ENCODE measurements at places on chromosomes 13 and 19.

- DNase-seq = no peak
Observed at GRCh38 chr19:47509170-47509847, 5.6 kb downstream of the NAPA start.

- no peak for DNase-seq
Observed at GRCh38 chr19:7434391-7434790, 54.4 kb downstream of the PEX11G start.

- DNase-seq = no peak
Observed at GRCh38 chr13:24651718-24652345, 28.4 kb upstream of the ATP12A start.

- no peak for DNase-seq
Observed at GRCh38 chr13:110456550-110456949, 105.0 kb downstream of the RAB20 start.

DNA sequence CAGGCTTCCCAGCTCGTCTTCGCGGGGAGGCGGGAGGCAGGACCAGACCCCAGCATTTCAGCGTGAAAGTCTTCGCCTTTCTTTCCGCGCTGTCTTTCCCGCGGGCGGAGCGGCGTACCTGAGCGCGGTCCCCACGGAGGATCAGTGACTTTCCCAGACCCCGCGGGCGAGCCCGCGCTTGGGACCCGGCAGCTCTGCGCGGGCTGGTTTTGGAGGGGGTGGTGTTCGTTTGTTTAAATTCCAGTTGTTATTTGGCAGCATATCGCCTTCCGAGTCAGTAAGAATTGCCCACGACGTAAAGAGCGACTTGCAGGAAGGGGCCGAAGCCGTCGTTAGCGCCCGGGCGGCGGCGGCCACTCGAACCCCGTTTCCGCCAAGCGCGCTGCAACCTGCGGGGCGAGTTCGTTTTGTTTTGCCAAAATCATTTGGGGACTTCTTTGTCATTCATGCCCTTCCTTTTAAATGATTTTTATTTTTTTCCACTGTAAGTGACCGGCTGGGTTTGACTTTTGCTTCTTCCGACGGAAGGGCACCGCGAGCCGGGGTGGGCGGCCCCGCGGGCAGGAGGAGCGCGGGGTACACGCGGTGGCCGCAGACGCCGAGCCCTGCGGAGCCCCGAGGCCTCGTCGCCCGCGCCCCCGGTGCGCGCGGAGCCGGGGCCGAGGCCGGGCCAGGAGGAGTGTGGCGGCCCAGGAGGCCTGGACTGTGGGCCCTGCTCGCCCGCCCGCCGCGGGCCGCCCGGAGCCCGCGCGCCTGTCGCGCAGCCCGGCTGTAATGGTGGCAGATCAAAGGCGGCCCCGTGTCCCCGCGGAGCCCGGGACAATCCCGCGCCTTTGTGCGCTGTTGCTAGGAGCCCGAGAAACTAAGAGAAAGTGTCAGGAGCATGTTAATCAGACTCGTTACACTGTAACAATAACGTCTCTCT, 75.9 kb downstream of the ZIC5 start:
- no peak for DNase-seq

DNA sequence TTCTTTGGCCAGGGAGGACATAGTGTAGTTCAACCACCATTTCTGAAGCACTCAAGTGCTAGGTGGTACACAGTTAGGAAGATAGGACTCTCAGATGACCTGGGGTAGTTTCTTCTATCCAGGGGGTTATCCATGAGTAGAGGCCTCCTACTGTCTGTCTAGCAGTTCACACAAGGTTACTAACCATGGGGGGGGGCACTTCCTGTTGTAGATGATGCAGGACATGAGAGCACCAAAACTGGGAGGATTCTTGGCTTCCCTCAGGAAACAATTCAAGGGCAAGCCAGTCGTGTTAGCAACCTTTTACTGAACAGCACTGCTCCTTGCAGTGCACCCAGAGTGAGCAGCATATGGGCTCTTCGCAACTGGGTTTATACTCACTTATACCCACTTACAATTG, 8.9 kb upstream of the TPP2 start:
- no peak for DNase-seq

GRCh38 chr19:35767288-35768081, 7.9 kb upstream of the ARHGAP33 start:
- DNase-seq = no peak

GRCh38 chr13:24564881-24565280, 52.3 kb upstream of the PARP4 start:
- no peak for DNase-seq

GRCh38 chr13:31408927-31409326, 209.2 kb downstream of the B3GLCT start:
- no peak for DNase-seq

DNA sequence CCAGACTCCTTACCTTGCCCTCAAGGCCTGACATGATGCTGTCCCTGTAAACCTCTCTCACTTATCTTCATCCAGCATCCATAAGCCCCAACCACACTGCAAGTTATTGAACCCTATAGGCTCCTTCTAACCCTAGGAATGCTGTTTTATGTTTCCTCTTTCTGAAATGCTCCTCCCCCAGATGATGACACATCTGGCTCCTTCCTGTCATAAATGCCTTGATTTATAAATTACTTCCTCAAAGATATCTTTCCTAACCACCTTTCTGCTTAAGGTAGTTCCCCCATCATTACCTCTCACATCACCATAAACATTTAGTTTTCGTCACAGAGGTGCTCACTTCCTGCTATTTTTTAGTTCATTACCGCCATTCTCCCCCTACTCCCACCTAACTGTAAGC, 12.3 kb downstream of the RUBCNL start:
- no peak for DNase-seq

DNA sequence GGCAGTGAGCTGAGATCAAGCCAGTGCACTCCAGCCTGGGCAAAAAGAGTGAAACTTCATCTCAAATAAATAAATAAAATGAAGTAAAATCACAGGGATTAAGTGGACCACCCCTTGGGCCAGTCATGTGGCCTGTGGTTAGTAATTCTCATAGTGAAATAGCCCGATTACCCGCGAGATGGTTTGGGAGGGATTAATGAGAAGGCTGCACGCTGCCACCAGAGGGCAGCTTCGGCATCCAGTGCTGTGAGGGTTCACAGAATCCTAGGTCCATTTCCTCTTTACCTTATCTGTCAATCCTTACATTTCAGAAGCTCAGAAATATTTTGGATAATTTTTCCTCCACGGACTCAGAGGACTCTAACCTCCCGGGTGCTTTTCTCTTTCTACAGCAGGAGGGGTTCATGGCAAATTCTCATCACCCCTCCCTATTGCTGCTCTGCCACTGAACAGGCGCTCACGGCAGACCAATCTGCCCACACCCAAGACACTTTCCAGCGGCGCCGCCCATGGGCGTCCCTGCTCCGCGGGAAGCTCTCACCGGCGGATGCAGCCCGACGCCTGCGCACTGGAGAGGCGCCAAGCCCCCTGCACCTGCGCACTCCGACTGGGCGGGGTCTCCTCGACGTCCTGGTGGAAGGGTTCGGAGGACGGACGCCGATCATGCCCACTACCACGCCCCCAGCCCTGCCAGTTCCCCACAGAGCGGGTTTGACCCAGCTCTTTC, 11.0 kb downstream of the ZNF835 start:
- peak; percentile 4 for DNase-seq

DNA sequence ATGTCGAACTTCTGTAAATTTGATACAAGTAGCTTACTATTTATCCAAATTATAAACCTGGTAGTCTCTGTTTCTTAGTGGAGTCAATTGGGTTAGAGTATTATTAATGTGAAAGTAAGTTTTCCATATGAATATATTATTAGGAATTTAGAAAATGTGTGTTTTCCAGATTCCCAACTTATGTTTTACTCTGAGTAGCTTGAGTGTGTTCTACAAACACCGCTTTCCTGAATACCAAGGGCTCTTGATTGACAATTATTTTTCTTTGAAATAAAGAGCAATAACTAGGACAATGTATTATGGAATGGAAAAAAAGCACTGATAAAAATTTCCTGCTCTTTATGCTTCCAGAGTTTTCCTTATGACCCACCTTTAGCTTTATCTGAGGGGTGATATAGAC, 233.6 kb downstream of the POSTN start:
- DNase-seq = no peak

GRCh38 chr13:31022928-31023530, 90.6 kb downstream of the TEX26 start:
- DNase-seq = no peak

- DNase-seq = no peak
Observed at GRCh38 chr19:29812881-29813275, 1.1 kb downstream of the CCNE1 start.

DNA sequence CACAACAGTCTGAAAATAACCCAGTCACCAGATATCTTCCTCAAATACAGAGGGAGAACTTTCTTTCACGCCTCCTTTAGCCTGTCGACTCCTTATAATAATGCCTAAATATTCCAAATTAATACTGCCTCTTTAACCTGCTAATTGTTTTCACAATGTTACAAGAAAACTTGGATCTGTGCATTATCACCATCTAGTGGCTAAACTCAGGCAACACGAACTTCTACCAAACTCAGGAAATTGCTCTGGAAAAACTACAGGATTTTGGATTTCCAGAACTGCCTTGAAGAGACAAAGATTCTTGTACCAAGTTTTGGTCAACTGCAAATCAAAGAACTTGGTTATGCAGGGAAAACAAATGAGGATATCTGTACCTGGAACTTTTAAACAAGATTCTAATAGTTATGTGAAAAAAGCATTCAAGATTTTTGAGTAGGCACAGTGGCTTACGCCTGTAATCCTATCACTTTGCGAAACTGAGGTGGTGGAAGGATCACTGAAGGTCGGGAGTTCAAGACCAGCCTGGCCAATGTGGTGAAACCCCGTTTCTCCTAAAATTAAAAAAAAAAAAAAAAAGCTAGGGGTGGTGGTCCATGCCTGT, 10.8 kb downstream of the CLN5 start:
- peak; percentile 53 for DNase-seq

DNA sequence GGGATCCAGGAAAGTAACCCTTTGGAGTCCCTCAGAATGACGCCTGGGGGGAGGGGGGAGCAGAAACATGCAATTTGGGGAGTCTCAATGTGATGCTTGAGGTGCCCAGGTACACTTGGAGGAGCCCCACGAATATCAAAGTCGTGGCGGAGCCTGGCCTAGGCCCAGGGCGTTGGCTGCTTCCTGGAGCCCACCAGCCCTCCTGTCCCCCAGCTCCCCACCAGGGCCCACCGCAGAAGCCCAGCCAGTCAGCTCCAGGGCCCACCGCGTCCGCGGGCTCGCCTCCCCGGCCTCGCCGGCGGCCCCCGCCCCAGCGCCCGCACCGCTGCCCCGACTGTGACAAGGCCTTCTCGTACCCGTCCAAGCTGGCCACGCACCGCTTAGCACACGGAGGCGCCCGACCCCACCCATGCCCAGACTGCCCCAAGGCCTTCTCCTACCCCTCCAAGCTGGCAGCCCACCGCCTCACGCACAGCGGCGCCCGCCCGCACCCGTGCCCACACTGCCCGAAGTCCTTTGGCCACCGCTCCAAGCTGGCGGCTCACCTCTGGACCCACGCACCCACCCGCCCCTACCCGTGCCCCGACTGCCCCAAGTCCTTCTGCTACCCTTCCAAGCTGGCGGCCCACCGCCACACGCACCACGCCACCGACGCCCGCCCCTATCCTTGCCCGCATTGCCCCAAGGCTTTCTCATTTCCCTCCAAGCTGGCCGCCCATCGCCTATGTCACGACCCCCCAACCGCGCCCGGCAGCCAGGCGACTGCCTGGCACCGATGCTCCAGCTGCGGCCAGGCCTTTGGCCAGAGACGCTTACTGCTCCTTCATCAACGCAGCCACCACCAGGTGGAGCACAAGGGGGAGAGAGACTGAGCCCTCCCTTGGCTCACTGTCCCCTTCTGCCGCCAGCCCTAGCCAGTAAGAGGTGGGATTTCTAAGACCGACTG, 2.1 kb downstream of the ZNF575 start:
- DNase-seq = peak; percentile 64

DNA sequence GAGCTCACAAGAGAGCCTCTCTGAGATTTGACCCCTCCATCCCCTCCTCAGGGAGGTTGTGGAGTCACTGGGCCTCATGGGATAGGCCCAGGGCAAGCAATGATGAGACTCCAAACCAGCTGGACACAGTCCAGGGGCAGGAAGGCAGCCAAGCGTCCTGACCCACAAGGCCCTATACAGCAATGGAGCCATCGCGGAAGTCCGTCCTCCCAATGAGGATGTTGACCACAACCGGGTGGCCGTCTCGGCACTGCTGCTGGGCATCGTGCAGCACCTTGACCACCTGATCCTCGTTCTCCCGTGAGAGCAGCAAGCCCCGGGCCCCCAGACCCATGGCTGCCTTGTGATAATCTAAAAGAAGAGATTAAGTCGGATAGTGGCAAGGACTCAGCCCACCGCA, 7.9 kb downstream of the SYDE1 start:
- peak; percentile 84 for DNase-seq

- no peak for DNase-seq
Observed at GRCh38 chr19:28793391-28794168, 419.4 kb downstream of the UQCRFS1 start.

GRCh38 chr13:83613524-83613923, 268.8 kb downstream of the SLITRK1 start:
- DNase-seq = no peak

DNA sequence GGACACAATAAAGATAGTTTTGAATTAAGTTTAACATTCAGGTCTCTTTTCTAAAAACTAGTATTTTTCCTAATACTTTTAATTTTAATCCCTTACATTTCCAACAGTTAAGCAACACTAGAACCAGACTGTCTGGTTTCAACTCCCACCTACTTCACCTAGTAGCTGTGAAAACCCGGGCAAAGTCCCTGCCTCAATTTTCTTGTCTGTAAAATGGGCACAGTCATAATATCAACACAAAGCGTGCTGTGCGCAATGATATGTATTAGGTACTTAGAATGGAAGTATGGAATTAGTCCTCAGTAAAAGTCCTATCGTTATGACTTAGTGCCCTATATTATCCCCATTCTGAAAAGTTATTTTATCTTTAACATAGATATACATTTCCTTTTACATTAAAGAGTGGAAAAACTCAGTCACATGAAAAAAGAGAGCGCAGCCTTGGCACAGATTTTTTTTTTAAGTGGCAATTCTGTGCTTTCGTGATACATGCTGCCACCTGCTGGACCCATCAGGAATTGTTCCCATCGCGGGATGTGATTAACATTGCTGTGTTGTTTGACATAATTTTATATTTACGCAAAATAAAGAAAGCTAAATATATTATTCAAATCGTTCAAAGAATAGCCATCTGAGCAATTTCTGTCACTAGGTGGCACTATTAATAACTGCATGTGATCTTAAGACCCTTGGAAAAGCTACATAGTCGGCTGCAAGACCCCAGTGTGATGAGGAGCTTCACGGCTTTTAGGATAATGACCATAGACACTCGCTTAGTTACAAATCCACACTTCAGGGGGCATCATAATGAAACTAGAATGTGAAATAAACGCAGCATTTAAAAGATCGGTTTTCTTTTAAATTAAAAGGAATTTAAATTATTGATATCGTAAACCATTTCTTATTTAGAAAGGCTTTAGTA, 59.9 kb downstream of the LIG4 start:
- DNase-seq = peak; percentile 63
